ENCODE measurements at places on chromosomes 4 and X.

- DNase-seq = peak; percentile 37
Measured at GRCh38 chr4:9867751-9868425, 86.5 kb downstream of the DRD5 start.

DNA sequence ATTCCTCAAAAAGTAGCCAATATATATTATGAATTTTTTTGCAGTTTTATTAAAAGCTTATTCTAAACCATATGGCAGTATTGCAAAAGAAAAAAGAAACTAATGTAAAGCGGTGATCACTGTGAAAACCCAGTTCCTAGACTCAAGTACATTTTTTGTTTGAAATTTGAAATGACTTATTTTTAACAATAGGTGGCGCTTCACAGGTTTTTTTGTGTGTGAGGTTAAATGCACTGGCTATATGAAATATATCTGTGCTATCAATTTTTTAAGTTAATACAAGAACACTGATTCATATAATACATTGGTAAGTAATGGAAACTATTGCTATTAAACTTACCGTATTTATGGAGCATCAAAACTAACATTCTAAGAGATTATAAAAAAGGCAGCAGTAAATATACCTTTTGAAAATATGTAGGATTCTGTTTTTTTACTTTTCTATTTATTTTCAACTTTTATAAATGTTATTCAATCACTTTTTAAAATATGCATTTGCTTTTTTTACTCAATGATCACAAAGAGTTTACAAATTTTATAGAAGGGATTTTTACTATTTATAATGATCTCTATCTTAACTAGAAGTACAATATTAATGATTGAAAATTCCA, 5.6 kb upstream of the SPRY1 start:
- no peak for DNase-seq

DNA sequence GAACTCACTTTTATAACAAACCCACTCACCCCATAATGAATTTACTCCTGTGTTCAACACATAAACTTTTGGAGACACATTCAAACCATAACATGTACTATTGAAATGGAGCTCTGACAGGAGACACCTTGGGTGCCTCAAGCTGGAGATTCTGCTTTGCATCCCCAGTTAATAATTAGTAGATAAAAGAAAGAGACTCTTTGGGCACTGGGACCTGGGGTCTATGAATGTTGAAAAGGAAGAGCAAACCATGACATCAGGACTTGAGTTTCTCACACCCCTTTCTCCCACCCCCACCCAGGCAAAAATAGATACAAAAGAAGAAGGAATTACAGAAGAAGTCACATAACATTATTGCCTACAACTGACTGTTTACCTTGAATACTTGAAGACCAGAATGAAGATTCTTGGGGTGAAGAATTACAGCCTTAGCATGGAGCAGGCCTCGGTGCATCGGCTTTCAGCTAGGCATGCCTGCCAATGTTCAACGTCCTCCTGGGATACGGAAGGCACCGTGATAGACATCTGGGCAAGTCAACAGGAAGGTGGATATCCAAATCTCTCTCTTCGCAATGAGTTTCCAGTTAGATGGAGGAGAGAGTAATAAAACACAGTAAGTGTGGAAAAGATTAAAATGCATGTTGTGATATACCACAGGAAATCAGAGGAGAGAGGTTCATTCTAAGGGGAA, 316.0 kb downstream of the TRIML1 start:
- no peak for DNase-seq

- no peak for DNase-seq
Measured at GRCh38 chr4:621296-622070, 3.9 kb upstream of the PDE6B start.

- no peak for DNase-seq
Measured at GRCh38 chr4:179605196-179605595, 2163.0 kb upstream of the AGA start.

DNA sequence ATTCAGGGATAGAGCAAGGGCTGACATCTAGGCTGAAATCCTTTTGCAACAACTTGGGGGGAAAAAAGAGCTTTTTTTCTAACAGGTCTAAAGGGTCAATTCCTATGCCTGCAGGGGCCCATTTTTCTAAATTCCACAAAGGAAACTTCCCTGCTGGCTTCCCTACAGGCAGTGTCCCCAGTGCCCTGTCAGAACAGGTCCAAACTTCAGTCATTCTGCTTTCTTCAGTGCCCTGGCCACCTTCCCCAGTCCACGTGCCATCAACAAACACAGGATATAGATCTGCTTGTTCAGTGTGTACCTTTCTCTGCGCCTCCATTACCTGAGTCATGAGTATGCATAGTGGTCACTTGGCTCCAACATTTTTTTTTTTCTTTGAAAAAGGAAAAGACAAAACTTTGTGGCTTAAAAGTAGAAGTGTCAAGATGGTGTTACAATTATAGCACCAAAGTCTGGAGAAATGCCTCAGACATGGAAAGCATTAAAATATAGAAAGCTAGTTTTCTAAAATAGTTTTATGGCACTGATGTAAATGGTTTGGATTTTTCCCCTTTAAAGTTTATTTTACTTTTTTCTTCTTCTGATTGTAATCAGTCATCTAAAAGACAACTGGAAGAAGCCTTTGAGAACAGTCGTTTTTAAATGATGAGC, 84.0 kb upstream of the JADE1 start:
- DNase-seq = no peak

GRCh38 chr4:21835712-21836111, 112.9 kb downstream of the KCNIP4 start:
- no peak for DNase-seq

DNA sequence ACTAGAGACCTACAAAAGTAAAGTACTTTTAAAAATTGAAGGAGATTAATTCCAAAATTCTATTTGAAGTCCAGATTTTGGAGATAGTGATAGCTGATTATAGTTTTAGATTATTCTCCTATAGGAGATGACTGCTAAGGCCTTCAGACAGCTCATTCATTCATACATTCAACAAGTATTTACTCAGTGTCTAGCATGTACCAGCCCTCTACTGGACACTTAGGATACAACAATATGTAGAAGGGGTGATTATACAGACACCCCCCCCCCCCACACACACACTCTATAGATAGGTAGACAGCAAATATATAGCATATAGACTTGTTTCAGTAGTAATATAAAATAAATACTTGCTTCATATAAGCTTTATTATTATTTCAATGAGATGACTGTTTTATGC, 60.4 kb upstream of the TAF9B start:
- no peak for DNase-seq

- no peak for DNase-seq
Measured at GRCh38 chrX:10387011-10387410, 230.2 kb downstream of the CLCN4 start.

DNA sequence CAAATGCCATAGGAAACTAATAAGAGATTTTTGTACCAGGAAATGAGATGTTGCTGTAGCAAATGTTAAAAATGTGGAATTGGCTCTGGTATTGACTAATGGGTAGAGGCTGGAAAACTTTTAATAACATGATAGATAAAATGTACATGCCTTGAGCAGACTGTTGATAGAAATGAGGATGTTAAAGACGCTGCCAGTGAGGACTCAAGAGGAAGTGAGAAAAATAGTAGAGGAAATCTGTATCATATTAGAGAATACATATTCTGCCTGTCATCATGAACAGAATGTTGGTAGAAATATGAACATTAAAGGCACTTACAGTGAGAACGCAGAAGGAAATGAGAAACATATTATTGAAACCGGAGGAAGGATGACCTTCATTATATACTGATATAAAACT, 577.2 kb upstream of the HTR2C start:
- DNase-seq = no peak

GRCh38 chrX:101385795-101386541, at the start of gene BTK:
TSS of gene BTK (minus strand) at chrX:101386191. CDS start at chrX:101375284, 10,907 bp downstream.
- DNase-seq = no peak

GRCh38 chr4:155430895-155431795, 54.4 kb upstream of the MAP9 start:
- no peak for DNase-seq

- no peak for DNase-seq
Measured at GRCh38 chr4:98828801-98829200, 100.1 kb downstream of the EIF4E start.

GRCh38 chr4:130335417-130336194, 1239.7 kb downstream of the C4orf33 start:
- no peak for DNase-seq

DNA sequence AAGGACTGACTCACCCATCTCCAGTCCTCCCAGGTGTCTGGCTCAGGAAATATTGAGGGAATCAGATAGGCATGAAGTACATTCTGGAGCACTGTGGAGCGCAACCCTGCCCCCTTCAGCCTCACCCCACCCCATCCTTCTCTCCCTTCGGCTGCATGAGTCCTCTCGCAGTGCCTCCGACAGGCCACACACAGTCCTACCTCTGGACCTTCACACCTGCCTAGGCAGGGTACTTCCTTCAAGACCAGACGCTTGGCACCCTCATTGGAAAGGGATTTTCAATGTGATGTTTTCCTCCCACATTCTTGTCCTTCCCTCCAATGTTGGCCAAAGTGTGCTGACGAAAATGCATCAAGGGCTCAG, 26.8 kb upstream of the PPP2R2C start:
- no peak for DNase-seq

DNA sequence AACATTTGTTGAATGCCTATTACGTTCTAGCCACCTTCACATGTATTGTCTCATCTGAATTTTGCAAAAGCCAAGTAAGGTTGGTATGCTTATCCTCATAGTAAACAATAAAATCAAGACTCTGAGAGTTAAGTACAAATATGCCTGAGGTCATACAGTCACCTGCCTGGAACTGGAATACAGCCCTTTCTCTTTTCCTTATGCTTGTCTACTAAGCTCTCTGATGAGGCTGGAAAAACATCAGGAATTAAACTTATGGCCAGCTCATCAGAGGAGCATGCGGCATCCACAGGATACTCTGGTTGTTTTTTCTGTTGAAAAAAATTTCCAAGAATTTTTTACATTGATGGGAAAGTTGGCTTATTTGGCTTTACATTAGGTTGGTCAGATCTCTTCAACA, 35.5 kb downstream of the NCAPG start:
- DNase-seq = no peak

GRCh38 chrX:39726771-39727170, 371.0 kb downstream of the BCOR start:
- no peak for DNase-seq

GRCh38 chr4:137510557-137511265, 21.6 kb downstream of the PCDH18 start:
- no peak for DNase-seq

- no peak for DNase-seq
Measured at GRCh38 chr4:169119536-169119935, 109.5 kb upstream of the CBR4 start.

- no peak for DNase-seq
Measured at GRCh38 chr4:152983221-152983620, 47.1 kb downstream of the FHDC1 start.

GRCh38 chrX:78545233-78545632, 113.9 kb downstream of the RTL3 start:
- DNase-seq = no peak

DNA sequence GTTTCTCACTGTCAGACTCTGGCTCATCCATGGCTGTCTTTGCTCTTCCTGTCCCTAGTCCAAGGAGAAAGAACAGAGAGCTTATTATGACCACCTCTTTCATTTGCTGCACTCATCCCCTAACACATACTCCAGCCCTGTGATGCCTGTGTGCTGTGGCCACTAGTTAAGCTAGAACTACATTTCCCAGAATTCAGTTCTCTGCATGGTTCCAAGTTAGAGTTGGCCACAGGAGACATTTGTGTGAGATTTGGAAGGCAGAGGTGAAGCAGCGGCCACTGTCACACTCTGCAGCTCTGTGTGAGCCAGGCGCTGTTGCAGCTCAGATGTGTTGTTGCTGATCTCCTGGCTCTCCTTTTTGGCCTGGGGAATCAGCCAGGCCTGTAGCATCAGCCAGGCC, 188.2 kb upstream of the ATP6AP2 start:
- DNase-seq = no peak

- no peak for DNase-seq
Measured at GRCh38 chr4:187770345-187770744, 225.2 kb upstream of the ZFP42 start.

- DNase-seq = no peak
Measured at GRCh38 chr4:7073526-7074390, 5.9 kb upstream of the GRPEL1 start.

DNA sequence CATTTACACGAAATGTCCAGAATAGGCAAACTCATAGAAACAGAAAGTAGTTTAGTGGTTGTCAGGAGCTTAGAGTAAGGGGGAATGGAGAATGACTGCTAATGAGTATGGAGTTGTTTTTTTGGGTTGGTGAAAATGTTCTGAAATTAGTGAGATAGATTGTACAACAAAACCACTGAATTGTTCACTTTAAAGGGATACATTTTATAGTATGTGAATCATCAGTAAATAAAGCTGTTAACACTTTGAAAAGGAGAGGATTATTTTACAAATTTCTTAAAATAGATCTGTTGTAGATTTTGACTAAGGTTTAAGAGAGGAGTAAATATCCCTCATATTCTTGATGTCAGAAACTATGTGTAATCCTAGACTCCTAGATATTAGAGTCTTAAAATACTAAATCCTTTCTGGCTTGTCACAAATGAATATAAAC, 82.7 kb downstream of the RAPGEF2 start:
- no peak for DNase-seq

DNA sequence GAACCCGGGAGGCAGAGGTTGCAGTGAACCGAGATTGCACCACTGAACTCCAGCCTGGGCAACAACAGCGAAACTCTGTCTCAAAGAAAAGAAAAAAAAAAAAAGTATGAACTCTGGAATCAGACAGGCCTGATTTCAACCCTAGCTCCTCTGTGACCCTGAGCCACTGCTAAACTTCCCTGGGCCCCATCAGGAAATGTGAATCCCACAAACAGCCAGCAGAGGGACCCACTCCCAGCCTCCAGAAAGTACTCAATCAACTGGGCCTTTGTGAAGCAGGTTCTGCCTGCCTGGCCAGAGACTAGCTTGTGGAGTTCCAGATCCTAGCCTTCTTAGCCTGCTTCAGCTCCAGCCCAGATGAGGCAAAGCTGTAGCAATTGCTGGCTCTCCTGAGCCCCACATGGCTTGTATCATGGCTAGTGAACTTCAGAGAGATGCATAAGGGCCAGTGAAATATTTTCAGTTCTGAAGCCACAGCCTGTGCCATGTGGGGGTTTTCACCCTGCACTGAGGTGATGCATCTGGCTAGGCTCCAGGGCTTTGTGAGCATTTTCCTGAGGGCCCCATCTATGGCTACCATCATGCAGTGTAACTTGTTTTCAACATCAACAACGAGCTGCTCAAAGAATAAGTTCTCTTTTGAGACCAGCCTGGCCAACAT, 7.2 kb upstream of the IDS start:
- no peak for DNase-seq

- DNase-seq = no peak
Measured at GRCh38 chr4:102500352-102500695, 835 bp upstream of the NFKB1 start.

Data from left renal cortex interstitium (tissue), 4 donors.